Epithelial cell of proximal tubule (primary cell): ENCODE measurements at places on chromosomes 3 and 15.

DNA sequence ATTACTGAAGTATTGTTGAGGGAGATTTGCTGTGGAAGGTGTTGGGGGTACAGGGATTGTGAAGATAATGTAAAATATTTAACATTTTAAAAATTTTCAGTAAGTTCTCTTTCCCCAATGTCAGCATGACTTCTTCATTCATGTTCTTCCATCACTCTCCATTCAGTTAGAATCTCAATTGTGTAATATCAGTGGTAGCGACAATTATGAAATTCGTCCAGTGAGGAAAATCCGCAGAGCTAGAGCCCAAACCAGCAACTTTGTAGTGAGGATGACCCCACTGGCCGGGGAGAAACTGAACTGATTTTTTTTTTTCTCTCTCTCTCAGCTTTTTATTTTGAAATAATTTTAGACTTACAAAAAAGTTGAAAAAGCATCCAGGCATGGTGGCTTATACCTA lies 171.7 kb downstream of the PGPEP1L start:
- no peak for DNase-seq

DNA sequence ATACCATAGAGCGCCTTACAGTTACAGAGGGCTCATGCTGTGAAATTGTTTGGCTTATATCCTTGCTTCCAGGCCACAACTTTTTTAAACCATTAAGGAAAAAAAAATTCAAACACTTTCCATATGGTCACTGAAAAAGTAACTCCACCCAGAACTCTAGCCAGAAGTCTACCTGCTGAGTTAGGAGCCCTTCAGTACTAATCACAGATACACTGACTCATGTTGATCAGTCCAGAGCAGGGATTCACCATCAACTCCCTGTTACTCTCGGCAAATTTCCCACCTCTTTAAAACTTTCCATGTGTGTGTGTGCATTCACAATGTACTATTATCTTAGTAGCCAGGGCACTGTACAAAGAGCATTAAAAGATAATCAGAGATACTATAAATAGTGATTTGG lies 372.8 kb downstream of the MAGI1 start:
- no peak for DNase-seq

DNA sequence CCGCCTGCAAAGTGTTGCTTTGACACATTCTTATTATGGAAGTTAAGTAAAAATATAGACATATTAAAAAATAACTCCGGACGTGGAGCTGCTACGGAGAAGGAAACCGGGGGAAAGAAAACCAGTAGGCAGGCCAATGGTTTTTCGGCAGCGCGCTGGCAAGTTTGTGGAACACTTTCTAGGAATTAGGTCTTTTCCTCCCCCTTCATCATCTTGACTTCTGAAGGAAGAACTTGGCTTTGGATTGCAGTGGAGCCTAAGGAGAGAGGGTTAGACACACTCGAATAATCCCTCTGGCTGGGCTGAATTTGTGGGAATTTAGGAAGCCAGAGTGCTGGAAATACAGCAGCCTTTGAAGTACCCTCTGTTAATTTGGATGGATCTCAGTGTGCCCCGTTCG lies 317 bp downstream of the ROBO2 start:
- DNase-seq = no peak

DNA sequence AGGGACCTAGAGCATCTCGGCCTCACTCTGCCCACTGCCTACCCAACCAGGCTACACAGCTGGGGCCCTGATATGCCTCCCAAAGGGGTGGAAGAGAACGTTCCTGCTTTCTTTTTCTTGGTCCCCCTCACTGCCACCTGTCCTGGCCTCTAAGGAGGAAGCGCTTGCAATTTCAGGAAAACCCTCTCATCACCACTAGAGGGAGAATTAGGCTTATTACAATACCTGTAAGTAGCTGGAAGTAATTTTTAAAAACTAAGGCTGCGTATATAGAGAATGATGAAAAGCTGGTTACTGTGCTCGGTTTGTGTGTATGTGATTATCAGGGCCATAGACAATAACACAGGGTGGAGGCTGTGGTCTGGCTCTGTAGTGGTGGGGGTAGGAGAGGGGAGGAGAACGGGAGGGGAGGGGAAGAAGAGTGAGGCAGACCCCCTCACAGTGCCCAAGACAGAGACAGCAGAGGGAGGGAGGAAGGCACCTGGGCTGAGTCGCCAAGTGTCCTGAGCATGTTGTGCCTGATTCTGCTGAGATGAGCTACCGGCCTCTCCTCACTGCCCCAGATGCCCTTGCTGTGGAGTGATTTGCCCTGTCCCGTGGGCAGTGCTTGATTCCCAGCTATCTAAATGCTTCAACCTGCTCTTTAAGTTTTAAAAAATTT lies 3.3 kb downstream of the GABRG3 start:
- DNase-seq = peak; percentile 6

- no peak for DNase-seq
Observed at GRCh38 chr3:14298442-14298841, 104.0 kb upstream of the SLC6A6 start.

DNA sequence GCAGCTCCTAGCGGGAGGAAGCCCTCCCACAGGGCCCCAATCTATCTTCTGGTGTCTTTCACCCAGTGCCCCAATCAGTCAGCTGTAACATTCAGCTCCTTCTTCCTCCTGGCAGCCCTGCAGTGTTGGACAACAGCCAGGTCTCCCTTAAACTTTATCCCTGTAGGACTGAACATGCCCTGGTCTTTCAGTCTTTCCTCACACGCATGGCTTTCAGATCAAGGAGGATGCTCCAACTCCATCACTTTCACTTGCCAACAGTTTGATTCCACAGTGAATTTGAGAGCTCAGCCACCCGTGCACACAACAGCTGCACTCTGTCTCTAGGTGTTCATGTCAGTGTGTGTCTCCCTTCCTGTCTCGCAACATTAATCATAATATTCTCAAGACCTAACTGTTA lies 28.5 kb upstream of the LRRC34 start:
- no peak for DNase-seq

DNA sequence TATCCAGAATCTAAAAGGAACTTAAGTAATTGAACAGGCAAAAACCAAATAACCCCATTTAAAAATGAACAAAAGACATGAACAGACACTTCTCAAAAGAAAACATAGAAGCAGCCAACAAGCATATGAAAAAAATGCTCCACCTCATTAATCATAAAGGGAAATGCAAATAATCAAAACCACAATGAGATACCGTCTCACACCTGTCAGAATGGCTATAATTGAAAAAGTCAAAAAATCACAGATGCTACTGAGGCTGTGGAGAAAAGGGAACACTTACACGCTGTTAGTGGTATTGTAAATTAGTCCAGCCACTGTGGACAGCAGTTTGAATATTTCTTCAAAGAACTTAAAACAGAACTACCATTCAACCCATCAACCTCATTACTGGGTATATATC lies 220.7 kb downstream of the MEX3B start:
- DNase-seq = no peak

DNA sequence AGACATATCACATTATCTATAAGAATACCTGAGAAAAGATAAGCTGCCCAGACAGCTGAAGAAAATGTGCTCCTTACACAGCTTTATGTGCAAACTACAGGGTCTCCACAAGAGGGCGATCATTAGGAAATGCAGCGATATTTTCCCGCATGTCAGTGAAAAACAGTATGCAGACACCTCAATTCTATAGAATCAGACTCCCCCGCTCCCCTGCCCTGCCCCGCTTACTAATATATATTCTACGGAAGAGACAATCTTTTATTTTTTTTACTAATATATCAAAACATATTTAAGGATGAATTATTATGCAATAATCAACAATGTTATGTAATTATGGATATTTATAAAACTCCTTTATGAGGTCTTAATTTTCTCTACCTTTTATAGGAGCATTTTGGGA lies 681.3 kb downstream of the ROBO1 start:
- DNase-seq = no peak

DNA sequence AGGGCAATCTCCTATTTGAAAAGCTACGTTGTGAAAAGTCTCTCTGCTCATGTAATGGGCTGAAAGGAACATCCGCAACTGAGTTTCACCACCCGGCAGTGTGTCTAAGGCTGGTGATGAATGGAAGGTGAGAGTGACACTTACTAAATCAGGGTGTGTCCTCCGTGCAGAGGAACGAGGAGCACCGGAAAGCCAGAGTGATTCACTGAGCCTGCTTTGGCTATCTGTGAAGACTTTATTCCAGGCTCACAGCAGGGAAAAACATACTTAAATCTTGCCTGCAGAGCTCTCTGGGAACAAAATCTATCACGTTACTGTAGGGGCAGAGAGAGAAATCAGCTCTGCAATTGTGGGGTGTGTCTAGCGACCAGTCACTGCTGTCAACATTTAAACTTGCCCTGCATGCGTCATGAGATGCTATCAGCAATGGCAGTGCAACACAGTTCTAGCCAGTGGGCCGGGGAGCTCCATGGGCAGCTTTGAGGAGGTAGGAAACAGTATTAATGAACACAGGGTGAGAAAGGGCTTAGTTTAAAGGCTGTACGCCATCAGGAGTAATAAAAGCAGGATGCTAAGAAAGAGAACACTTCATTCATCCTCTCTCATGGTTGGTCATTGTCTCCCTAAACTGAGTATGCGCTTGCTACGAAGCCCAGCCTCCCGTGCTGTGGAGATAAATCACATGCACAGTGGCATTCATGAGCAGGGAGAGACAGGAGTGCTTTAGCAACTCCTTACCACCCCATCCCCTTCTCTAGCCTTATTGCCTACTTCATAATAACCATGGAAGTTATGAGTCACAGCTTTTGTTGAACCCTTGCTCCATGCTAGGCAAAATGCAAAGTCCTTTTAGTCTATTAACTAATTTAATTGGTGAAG lies 542.7 kb upstream of the ADAMTS9 start:
- DNase-seq = no peak

- no peak for DNase-seq
Observed at GRCh38 chr3:29291260-29291981, 10.6 kb downstream of the RBMS3 start.

GRCh38 chr3:106715286-106715685 lies 662.0 kb upstream of the CCDC54 start:
- no peak for DNase-seq

- DNase-seq = no peak
Observed at GRCh38 chr15:75058127-75058905, 34.9 kb downstream of the PPCDC start.

DNA sequence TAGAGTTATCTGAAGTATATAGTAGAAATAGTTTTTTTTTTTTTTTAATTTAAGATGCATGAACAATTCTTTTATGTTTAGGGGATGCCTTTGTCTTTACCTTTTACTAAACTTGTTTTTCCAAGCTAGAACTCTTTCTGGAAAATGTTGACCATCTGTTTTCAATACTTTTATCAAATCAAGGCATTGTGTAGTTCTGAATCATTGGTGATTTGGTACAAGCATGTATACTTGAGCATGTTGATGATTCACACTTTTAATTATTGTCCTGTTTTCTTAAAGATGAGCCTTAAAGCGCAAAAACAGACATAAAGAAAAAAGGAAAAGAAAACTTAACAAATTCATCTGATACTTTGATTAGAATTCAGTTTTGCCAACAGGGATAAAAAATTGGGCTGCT lies 28.3 kb downstream of the PDCD6IP start:
- DNase-seq = no peak

- no peak for DNase-seq
Observed at GRCh38 chr3:17133632-17134545, 249.1 kb downstream of the PLCL2 start.

DNA sequence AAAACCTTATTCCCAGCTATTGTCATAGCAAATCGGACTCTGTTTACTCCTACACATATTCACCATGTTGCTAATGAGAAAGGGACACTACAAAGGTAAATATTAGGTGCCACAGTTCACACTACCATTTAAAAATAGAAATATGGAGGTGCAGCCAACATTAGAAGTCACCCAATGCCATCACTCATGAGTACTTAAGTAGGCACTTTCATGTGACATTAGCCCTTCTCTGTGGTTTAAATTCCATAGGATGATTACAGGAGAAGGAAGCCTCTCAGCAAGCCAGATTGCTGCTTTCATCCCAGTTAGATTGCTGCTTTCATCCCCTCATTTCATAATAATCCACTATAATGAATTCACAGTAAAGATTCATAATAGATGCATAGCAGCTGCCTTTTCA lies 376.8 kb upstream of the ALCAM start:
- no peak for DNase-seq

DNA sequence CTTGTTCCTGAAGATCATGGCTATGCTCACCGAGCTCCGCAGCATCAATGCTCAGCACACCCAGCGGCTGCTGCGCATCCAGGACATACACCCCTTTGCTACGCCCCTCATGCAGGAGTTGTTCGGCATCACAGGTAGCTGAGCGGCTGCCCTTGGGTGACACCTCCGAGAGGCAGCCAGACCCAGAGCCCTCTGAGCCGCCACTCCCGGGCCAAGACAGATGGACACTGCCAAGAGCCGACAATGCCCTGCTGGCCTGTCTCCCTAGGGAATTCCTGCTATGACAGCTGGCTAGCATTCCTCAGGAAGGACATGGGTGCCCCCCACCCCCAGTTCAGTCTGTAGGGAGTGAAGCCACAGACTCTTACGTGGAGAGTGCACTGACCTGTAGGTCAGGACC lies 35.2 kb downstream of the NR1I2 start:
- DNase-seq = no peak

GRCh38 chr3:182527745-182528144 lies 265.6 kb upstream of the ATP11B start:
- peak; percentile 35 for DNase-seq

DNA sequence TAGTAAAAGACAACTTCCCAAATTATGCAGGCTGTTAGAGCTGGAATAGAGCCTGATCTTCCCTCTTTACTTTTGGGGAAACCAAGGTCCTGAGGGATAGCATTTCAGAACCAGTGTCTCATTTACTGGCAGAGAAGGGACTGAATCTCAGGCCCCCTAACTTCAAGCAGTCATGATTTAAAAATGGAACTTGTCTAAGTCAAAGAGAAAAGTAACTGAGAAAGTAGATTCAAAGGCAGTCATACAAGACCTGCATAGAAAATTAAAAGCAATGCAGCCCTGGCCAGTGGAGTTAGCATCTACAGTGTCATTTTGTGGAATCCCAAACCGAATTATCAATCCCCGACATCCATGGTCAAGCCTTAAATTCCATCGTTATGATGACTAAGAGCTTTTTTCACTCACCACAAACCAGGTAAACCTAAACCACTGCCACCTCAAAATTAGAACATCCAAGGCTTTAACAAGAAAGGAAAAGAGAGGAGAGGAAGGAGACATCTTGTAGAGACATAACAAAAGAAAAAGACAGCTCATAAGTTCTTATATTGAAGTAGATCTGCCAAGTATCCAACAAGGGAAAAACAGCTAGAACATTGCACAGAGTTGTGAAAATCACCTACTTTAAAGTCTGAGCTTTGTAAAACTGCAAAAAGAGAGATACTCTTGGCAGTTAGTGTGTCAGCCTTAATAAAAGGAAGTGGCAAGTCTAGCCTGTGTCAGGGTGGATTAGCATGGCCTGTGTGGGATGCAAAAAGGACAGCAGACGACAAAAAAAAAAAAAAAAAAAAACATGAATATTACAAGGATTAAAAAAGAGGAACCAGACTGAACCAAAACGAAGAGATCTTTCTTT lies 54.1 kb upstream of the CCR2 start:
- no peak for DNase-seq
